Vagina (tissue), 2 donors: ENCODE measurements at places on chromosomes 6 and 20. TPM values are rescaled to one million over a fixed set of nuclear protein-coding genes. Genes with fewer than 3 reads are reported as not detected.

DNA sequence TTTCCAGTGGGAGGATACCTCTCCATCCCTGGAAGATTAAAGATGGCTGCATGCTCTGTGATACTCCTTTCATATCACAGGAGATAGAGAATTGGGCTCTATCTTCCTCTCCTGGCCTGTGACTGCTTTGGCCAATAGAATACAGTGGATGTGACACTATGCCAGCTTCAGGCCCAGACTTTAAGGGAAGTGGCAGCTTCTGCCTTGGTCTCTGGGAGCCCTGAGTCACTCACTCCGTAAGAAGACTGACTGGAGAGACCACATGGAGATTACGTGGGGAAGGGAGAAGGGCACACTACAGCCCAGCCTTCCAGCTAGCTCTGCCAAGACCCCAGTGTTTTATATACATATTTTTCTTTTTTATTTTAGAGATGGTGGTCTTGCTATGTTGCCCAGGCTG, 10.4 kb upstream of the MMP9 start:
- DNase-seq = no peak

- no peak for DNase-seq
Measured at GRCh38 chr6:113959235-113959634, 11.7 kb downstream of the HDAC2 start.

- no peak for DNase-seq
Measured at GRCh38 chr6:80472271-80472670, 365.8 kb downstream of the BCKDHB start.

- no peak for DNase-seq
Measured at GRCh38 chr20:47921408-47921807, 136.1 kb upstream of the SULF2 start.

Gene SLC22A7
- not detected for total RNA-seq

DNA sequence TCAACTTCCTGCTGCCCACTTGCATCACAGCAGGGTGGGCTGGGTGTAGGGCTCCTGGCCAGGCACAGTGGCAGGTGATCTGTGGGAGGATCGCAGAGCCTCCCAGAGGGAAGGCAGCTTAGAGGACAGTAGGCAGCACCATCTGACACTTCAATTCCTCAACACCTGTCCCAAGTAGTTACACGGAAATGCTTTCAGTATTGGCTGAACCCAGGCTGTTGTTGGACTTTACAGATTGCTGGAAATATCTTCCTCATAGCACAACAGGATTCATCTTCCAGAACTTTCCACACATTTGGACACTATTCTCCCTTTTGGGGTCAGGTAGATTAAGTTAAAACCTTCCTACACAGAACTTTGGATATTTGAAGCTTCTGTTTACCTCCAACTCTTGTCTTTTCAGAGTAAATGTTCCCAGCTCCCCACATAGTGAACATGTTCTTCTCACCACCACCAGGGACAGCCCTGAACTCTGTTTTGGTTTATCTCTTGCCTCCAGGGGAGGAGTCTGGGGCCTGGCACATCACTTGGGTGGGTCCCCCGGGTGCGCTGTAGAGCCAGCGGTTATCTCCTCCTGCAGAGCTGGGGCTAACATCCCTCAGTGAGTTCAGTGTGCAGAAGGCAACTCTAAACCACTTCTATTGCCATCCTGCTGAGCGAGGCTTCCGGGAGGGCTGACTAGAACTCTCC, 3.5 kb upstream of the SLC22A2 start:
- no peak for DNase-seq

GRCh38 chr6:7828124-7828523, 82.5 kb downstream of the TXNDC5 start:
- DNase-seq = no peak

Gene IYD
- total RNA-seq = not detected

Gene TNF
- total RNA-seq = not detected

Gene CARMIL1
- 19.6 TPM for total RNA-seq

Gene SNAP25
- 5.6 TPM for total RNA-seq
